Aorta (tissue), 5 donors: ENCODE measurements at places on chromosomes 2 and 18. TPM values are rescaled to one million over a fixed set of nuclear protein-coding genes. Genes with fewer than 3 reads are reported as not detected.

Gene METTL4
- total RNA-seq, result 9.5 TPM

Gene GTF2A1L
- total RNA-seq, result not detected

Gene RAB3GAP1
- total RNA-seq, result 86.1 TPM

Gene NOSTRIN
- 45.3 TPM for total RNA-seq

Gene PLEK
- 32.9 TPM for total RNA-seq

Gene TCF23
- total RNA-seq, result 0.39 TPM

Gene IL1F10
- not detected for total RNA-seq

Gene TFPI
- total RNA-seq, result 105 TPM

Gene GNAL
- total RNA-seq, result 12.0 TPM

Gene AGXT
- total RNA-seq, result not detected

Gene CHMP3
- 154 TPM for total RNA-seq

Gene KIF5C
- total RNA-seq, result 3.4 TPM

Gene MCM6
- total RNA-seq, result 12.2 TPM

Gene VWA3B
- 0.36 TPM for total RNA-seq

Gene CFAP210
- total RNA-seq, result 0.58 TPM

Gene DQX1
- total RNA-seq, result not detected

Gene HES6
- 5.2 TPM for total RNA-seq

Gene HRH4
- total RNA-seq, result 0.10 TPM

Gene SERPINB13
- total RNA-seq, result not detected

Gene SCN2A
- 0.81 TPM for total RNA-seq

Gene UGT1A8
- not detected for total RNA-seq

Gene DNAH7
- total RNA-seq, result 0.71 TPM

Gene APCDD1
- 7.6 TPM for total RNA-seq

Gene STPG4
- total RNA-seq, result 0.75 TPM

Gene OBSL1
- total RNA-seq, result 76.7 TPM

Gene DYNC2LI1
- 24.6 TPM for total RNA-seq

Gene MSH2
- total RNA-seq, result 5.5 TPM

Gene SPAST
- total RNA-seq, result 18.2 TPM

Gene DUSP19
- total RNA-seq, result 7.1 TPM

Gene PSMA8
- total RNA-seq, result not detected

Gene NR4A2
- total RNA-seq, result 10.4 TPM

Gene AMER3
- total RNA-seq, result not detected

Gene EHD3
- 19.8 TPM for total RNA-seq

Gene CROCC2
- total RNA-seq, result 0.45 TPM

Gene CAMKMT
- 15.2 TPM for total RNA-seq
